ENCODE measurements at places on chromosomes 6 and 20. TPM values are rescaled to one million over a fixed set of nuclear protein-coding genes. Genes with fewer than 3 reads are reported as not detected.

PEDS1 gene
- 40.1 TPM for total RNA-seq

GRCh38 chr6:143038833-143039232 lies 21.9 kb upstream of the AIG1 start:
- no peaks in the 10 kb centered on the region for H3K36me3 ChIP-seq
- H3K4me1 ChIP-seq: no peaks in the 10 kb centered on the region
- no peak overlapping the region for H3K27ac ChIP-seq
- no peak overlapping the region for H3K4me3 ChIP-seq
- DNase-seq: no peak

DNA sequence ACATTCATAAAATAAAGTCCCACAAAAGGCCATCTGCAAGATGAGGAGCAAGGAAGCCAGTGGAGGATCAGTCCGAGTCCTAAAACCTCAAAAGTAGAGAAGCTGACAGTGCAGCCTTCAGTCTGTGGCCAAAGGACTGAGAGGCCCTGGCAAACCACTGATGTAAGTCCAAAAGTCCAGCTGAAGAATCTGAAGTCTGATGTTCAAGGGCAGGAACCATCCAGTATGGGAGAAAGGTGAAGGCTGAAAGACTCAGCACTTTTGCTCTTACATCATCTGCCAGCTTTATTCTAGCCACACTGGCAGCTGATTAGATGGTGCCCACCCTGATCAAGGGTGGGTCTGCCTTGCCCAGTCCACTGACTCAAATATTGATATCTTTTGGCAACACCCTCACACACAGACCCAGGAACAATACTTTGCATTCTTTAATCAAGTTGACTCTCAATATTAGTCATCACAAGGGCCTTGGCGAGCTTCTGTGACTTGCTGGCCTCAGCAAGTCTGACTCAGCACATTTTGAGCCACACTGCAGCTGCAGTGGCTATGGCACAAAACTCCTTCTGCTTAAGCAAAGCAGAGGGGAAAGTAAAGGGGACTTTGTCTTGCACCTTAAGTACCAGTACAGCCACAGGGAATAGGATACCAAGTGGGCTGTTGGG lies 1370.3 kb upstream of the CITED2 start:
- no peak overlapping the region for H3K27ac ChIP-seq
- DNase-seq: no peak
- no peak overlapping the region for H3K4me3 ChIP-seq
- H3K36me3 ChIP-seq: no peaks in the 10 kb centered on the region
- no peaks in the 10 kb centered on the region for H3K27me3 ChIP-seq
- H3K4me1 ChIP-seq: no peaks in the 10 kb centered on the region

SUMO4 gene
- 4.6 TPM for total RNA-seq

- no peaks in the 10 kb centered on the region for H3K27me3 ChIP-seq
- no peaks in the 10 kb centered on the region for H3K36me3 ChIP-seq
- DNase-seq: no peak
- no peak overlapping the region for H3K27ac ChIP-seq
- H3K4me1 ChIP-seq: no peaks in the 10 kb centered on the region
Measured at GRCh38 chr20:14707865-14708596, 370.6 kb upstream of the FLRT3 start.

- no peaks in the 10 kb centered on the region for H3K36me3 ChIP-seq
- H3K4me1 ChIP-seq: no peaks in the 10 kb centered on the region
- no peak overlapping the region for H3K4me3 ChIP-seq
- no peak for DNase-seq
- no peak overlapping the region for H3K27ac ChIP-seq
Measured at GRCh38 chr6:10385524-10386132, 29.2 kb downstream of the TFAP2A start.

APOM gene
- total RNA-seq: 9.8 TPM

SRSF12 gene
- 21.7 TPM for total RNA-seq

DNA sequence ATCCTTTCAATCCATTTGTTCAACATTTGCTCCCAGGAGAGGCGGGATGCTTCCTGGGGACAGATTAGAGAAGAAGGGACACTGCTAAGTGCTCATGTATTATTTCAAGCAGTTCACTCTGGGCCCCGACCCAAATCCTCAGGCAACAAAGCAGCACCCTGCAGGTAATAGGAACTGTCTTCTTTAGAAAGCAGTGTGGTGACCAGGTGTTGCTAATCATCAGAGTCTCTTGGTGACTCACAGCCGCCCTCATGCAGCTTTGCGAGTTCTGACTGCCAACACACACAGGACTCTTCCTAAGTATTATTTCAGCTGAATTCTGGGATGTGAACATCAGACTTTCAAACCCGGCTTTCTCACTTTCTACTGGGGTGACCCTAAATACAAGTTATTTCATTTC lies 356.4 kb downstream of the PRKN start:
- H3K4me1 ChIP-seq: peaks cover 13% of the 10 kb centered on the region
- H3K36me3 ChIP-seq: no peaks in the 10 kb centered on the region
- H3K27me3 ChIP-seq: no peaks in the 10 kb centered on the region
- no peak overlapping the region for H3K27ac ChIP-seq
- DNase-seq: no peak

- H3K27ac ChIP-seq: no peak overlapping the region
- H3K27me3 ChIP-seq: no peaks in the 10 kb centered on the region
- peaks cover 18% of the 10 kb centered on the region for H3K4me1 ChIP-seq
- no peak overlapping the region for H3K4me3 ChIP-seq
- DNase-seq: no peak
- H3K36me3 ChIP-seq: no peaks in the 10 kb centered on the region
Measured at GRCh38 chr6:167238694-167239467, 52.2 kb upstream of the UNC93A start.

GRCh38 chr6:147906361-147906760 lies 397.9 kb downstream of the SAMD5 start:
- no peaks in the 10 kb centered on the region for H3K27me3 ChIP-seq
- H3K4me3 ChIP-seq: no peak overlapping the region
- no peak for DNase-seq
- H3K36me3 ChIP-seq: no peaks in the 10 kb centered on the region

DNA sequence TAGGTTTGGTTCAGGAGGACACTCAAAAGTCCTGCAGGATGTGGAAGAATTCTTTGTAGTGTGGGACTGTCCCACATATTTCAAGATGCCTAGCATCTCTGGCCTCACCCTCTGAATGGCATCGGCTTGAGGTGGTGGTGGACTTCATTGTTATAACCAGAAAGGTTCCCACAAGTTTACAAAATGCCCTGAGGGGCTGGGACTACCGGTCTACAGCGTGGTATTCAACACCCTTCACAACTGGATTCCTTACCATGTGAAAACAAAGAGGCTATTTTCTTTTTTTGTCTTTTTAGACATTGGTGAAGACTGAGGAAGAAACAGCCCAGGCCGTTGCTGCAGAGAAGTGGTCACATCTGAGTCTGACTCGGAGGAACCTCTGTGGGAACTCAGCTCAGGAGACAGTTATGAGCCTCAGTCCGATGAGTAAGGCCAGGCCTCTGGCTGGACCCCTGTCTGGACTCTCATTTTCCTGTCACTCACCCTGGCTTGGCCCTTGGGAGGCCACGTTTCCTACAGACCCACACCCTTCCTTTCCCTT lies 15.2 kb downstream of the PGBD1 start:
- no peaks in the 10 kb centered on the region for H3K27me3 ChIP-seq
- H3K4me1 ChIP-seq: no peaks in the 10 kb centered on the region
- no peak for DNase-seq
- no peak overlapping the region for H3K27ac ChIP-seq
- H3K36me3 ChIP-seq: no peaks in the 10 kb centered on the region

- no peaks in the 10 kb centered on the region for H3K4me1 ChIP-seq
- no peaks in the 10 kb centered on the region for H3K36me3 ChIP-seq
- H3K4me3 ChIP-seq: no peak overlapping the region
- no peak for DNase-seq
- H3K27me3 ChIP-seq: no peaks in the 10 kb centered on the region
Measured at GRCh38 chr20:10919396-10920140, 245.8 kb upstream of the JAG1 start.
